ENCODE measurements at places on chromosomes 6 and 20.
A peak's percentile ranks its signal among the peaks of the same experiment; 100 is the strongest.

DNA sequence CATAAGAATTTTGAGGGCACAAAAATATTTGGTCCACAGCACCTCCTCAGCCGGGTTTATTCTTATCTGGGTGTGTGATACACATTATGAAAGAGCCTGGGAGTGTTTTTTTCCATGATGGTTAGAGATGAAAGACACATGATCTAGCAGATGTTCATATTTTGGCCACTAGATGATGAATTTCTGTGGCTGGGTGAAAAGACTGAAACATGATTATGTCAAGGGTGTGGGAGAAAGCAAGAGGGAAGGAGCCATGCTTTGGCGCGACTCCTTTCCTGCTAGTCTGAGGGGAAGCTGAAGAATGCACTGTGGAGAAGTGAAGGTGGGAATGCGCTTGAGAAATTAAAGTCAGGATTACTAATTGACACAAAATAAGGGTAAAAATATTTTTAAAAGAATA, 102.3 kb downstream of the SH3BGRL2 start:
- no peak for DNase-seq

DNA sequence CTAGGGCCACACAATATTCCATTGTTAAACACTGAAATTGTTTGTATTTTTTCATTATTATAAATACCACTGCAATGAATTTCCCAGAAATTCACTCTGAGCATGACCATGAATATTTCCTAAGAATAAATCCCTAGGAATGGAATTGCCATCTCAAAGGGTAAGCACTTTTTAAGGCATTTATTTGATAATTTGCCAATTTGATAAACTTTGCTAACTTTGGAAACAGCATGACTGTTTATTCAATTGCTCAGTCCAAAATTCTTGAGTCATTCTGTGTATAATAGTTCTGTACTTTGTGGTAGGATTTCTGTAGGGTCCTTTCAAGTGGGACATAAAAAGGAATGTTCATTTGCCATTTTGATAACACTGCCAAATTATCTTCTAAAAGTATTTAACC, 44.2 kb upstream of the TOX2 start:
- DNase-seq, result no peak

DNA sequence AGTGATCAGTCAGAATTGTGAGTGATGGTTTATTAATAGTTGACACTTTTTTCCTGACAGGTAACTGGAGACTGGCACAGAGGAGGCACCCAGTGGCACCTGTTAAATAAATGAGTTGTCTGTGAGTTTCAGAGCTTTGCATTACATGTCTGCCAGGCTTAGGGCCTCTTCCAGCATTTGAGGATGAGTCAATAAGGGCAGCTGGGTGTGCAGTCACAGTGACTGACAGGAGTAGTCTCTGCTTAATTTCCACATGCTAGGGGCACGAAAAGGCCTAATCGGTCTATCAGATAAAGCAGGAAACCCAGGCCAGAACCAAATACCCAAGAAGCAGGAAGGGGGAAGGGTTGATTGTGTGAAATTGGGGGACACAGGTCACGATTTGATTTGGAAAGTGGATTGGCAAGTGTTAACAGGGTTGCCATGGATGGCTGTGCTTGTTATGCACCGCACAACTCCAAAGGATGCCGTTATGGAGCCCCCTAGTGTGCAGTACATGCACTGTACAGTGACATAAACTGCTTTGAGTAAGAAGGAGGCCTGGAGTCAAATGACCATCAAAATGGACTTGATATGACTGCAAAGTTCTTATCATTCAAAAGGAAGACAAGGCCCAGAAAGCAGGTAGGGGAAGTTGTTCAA, 111.9 kb upstream of the GGTLC1 start:
- DNase-seq, result peak; percentile 63

- DNase-seq, result no peak
Observed at GRCh38 chr6:105137388-105137787, 42.4 kb downstream of the POPDC3 start.

DNA sequence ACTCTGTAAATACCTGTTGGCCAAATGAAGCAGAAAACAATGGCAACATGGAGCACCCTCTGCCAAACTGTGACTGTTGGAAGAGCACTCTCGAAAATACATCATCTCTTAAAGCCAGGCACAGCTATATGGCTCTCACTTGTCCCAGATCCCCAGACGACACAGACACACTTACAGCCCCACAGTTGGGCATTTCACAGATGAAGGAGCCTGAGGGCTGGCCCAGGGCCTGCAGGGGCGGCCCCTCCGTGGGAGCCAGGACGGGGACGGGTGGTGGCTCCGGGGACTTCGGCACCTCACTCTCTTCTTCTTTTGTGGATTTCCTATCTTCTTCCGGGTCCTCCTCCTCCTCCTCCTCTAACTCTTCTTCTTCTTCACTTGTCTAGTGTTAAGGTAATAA, 18.4 kb upstream of the MRPS10 start:
- DNase-seq, result no peak

Data from endothelial cell (in vitro differentiated cells).